ENCODE measurements at places on chromosomes 6 and 20.

DNA sequence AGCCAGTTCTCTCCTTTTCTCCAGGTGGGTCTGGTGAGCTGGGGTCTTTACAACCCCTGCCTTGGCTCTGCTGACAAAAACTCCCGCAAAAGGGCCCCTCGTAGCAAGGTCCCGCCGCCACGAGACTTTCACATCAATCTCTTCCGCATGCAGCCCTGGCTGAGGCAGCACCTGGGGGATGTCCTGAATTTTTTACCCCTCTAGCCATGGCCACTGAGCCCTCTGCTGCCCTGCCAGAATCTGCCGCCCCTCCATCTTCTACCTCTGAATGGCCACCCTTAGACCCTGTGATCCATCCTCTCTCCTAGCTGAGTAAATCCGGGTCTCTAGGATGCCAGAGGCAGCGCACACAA lies 765 bp upstream of the CFB start:
- no peak for DNase-seq

DNA sequence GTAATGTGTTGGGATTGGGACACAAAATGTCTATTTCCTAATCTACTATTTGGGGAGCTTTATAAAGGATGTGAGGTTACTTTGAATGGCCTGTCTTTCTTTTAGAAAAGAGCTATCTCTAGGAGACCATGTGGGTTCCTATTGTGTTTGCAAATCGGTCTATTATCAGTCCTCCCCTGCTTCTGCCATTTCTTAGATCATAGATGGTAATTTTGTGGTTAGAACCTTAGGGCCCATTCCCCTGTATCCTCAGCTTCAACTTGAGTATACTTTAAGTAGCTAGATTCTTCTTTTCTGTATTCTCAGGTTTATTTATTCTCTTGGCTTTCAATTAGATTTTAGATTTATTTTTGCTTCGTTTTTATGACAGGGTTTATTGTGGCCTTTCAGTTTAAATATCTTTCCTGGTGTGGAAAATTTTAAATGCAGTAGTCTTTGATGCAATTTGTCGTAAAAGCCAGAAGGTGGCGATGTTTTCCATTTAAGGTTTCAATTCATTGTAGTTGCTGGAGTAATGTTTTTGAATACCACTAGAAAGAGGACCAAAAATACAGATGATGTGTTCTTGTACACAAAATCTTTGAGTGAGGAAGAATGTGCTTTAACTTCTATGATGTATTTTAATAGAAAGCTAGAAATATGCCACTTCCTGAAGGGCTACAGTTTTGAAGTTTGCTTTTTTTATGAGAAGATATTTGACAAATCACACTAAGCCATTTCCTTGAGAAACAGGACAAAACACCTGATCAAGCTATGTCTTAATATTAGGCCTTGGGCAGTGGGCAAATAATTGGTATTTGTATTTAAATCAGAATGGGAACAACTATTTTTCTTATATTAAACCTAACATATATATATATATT lies 20.3 kb downstream of the TBPL1 start:
- peak; percentile 26 for DNase-seq

GRCh38 chr20:23138226-23138625 lies 52.1 kb upstream of the CD93 start:
- DNase-seq, result no peak

DNA sequence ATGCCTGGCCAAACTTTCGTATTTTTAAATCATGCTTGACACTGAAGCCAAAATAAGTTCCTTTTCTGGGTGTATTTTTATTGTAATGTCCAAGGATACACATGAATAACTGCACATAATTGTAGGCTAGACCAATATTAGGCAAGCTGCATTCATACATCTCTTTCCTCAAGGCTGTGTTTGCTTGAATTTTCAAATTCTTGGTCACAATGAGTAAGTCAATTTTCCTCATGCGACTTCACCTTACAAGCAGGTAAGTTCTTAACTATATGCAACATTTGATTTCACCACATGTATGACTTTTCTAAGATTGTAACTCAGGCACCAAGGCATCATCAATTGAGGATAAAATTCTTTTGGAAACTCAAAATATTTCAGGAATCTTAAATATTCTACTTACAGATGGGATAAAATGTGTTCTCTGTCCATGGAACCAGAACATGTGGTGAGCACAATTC lies 112.4 kb upstream of the ZNF217 start:
- DNase-seq, result no peak

DNA sequence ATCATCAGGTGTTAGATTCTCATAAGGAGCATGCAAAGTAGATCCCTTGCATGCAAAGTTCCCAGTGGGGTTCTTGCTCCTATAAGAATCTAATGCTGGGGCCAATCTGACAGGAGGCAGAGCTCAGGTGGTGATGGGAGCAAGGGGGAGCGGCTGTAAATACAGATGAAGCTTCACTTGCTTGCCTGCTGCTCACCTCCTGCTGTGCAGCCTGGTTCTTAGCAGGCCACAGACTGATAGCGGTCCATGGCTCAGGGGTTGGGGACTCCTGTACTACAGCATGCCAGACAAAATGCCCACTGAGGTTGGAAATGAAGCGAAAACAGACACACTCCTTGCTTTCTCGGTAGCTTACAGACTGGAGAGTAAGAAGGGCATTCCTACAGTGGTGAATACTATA lies 386.8 kb downstream of the PLCB1 start:
- DNase-seq, result no peak

- no peak for DNase-seq
Measured at GRCh38 chr20:43752051-43752360, 25.2 kb upstream of the GTSF1L start.

DNA sequence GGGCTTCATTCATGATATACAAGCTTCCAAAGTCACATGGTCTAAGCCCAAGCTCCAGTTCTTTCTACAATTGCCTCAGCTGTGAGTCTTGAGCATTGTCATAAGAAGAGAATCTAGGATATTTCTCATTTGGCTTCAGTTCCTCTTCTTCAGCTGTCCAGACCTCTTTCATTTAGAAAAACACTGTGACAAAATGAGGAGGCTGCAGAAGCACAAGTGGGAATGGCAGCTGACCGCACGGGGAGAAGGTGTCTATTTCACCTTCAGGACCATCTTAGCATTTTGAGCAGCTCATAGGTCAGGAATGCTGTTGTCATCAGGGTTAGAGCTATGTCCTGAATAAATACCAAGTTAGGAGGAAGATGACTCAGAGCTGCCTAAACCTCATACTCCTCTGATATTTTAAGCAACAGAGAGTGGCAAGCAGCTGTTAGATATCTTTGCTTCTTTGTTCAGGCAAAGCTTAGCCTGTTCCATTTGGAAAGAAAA lies 390.1 kb upstream of the CITED2 start:
- DNase-seq, result no peak

- DNase-seq, result no peak
Measured at GRCh38 chr20:4800676-4801449, 79.2 kb downstream of the PRND start.

DNA sequence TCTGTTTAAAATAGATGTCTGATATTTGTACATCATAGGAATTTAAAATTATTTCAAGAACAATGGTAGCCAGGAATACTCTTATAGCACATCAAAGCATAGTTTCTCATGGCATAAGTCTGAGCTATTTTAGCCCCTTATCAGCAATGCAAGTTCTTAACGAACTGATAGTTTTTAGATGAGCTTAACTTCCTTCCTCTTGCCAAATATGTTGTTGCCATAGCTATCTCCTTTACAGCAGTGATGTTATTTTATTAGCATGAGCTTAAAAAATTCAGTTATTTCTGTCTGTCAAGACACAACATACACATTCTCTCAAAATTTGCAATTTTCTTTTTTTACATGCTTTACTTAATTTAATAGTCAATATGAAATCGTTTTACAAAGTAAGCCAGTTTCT lies 867.2 kb downstream of the PHF3 start:
- no peak for DNase-seq

- no peak for DNase-seq
Measured at GRCh38 chr20:37564388-37565133, 36.9 kb upstream of the BLCAP start.

DNA sequence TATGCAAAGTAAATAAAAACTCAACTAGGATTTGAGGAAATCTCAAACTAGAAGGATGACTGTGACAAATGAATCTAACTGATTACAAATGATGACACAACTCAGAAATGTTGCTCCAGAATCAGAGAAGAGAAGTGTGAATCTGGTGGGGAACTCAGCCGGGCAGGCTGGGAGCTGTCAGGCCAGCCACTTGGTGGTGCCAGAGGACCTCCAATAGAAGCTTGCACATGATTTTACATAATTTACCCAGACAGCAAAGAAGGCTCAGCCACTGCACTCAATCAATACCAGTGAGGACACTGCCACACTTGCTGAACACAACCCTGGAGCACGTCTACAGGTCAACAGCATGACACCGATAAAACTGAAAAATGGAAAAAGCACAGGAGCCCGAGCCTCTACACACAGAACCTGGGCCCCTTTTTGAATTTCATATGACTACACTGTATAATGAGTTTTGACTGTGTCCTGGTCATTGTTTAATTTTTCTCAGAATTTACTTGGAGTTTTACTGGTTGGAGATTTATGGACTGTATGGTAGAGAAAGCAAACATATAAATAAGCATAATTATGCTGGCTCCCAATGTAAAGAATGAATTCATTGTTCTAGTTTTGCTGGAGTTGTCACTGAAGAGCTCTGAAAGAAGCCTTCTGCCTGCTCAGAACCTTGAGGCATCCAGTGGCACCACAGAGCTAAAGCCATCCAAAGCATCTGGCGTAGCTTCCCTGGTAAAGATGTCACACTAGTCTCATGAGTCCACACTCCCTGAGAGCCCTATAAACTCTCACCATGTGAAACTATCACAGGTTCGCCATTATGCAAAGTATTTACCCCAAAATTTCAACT lies 296.5 kb downstream of the THBS2 start:
- DNase-seq, result no peak

DNA sequence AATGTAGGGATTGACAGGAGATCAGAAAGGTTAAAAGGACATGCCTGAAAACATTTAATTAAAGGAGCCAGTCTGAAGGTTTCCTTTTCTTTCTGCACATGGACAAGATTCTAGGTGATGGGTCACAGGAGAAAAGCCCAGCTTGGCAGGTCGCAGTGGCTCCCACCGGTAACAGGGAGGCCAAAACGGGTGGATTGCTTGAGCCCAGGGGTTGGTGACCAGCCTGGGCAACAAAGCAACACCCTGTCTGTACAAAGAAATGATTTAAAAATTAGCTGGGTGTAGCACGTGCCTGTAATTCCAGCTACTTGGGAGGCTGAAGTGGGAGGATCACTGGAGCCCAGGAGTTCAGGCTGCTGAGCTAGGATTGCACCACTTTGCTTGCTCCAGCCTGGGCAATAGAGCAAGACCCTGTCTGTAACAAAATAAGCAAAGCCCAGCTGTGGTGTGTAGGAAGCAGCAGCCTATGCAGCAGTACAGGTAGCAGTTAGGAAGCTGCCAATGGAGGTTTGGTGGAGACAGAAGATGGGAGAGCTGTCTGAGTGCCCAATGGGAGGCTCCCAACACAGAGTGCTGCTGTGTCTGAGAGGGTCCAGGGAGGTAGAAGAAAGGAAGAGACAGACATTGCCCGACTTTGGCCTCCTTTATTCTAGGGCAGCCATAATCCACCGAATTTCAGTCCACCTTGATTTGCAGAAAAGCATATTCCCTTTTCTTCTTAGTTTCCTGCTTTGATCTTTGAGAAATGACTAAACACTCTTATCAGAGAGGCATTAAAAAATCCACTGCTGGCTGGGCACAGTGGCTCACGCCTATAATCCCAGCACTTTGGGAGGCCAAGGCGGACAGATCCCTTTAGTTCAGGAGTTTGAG lies 7.1 kb upstream of the AP5S1 start:
- no peak for DNase-seq

- no peak for DNase-seq
Measured at GRCh38 chr20:1307171-1307570, 21.8 kb downstream of the SDCBP2 start.

GRCh38 chr20:26243731-26244130 lies 547.1 kb upstream of the ZNF337 start:
- no peak for DNase-seq

DNA sequence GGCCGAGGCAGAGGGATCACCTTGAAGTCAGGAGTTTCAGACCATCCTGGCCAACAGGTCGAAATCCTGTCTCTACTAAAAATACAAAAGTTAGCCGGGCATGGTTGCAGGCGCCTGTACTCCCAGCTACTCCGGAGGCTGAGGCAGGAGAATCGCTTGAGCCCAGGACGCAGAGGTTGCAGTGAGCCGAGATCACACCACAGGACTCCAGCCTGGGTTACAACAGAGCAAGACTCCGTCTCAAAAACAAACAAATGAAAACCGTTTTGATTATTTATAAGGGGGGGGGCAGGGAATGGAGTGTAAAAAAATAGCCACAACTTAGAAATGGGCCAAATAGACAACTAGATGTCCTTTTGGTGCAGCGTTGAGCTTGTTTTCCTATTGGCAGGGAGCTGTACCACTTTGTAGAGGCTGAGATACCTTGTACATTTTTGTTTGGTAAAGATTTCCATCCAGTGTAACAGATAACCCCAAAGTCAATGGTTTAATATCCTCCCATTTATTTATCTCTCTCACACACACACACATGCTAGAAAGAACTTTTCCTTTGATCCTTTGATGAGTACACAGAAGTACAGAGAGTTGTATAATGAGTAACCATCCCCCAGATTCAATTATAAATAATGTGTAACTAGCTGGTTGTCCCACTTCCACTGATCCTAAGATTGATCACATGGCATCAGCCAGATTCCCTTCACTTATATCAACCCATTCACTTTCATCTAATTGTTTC lies 477.5 kb downstream of the PRKN start:
- no peak for DNase-seq

DNA sequence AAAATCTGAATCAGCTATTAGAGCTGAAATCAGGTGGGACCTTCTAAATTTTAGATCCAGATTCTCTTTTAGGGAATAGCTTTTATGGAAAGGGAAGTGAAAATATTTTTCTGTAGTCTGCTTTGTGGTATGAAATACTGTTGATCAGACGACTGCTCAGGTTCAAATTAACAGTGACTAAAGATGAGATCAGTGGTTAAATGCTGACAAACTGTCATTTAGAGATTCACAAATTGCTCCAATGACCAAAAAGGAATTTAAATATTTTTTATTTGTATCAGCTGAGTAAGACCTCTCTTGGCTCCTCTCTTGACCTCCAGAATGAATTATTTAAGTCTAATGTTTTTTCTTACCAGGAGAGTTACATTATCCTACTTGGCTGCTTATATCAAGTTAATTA lies 77.3 kb downstream of the KCNQ5 start:
- no peak for DNase-seq

DNA sequence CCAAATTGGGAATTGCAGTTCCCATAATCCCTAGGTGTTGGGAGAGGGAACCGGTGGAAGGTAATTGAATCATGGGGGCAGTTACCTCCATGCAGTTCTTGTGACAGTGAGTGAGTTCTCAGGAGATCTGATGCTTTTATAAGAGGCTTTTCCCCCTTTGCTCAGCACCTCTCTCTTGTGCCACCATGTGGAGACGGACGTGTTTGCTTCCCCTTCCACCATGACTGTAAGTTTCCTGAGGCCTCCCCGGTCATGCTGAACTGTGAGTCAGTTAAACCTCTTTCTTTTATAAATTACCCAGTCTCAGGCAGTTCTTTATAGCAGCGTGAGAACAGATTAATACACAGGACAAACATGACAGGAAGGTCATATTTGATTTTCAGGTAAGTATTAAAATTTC lies 25.3 kb upstream of the HECA start:
- no peak for DNase-seq
